Stimulated activated CD8-positive, alpha-beta memory T cell treated with anti-CD3 and anti-CD28 coated beads, Interleukin-15, amount 100 ng/mL, for 48 hours (primary cell): ENCODE measurements at places on chromosomes 12 and 14.

GRCh38 chr14:71526388-71526787, 405.8 kb upstream of the RGS6 start:
- no peak for DNase-seq

DNA sequence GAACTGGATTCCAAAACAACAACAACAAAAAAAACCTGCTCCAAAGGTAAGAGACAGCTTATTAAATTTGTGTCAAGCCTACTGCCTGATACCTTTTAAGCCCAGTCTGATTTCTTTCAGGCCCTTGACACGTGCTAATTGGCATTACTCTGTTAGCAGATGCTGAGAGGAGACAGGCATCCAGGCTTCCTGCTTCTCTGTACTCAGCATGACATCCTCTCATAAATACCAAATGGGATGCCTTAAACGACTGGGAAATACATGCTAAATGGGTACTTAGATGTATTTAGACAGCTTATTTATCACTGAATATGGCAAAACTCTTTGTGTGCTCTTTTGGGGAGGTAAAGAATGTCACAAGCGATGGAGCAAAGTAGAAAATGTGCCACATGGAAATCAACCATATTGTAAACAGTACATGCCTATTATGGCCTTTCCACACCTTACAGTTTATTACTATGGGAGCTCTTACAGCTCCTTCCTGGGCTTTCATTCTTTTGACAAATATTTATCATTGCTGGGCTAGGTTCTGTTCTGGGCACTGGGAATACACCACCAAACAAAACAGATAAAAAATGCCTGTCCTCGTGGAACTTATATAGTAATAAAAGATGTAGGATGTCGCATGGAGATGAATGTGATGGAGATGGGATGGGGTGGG, 11.5 kb upstream of the PCED1B start:
- DNase-seq = no peak

GRCh38 chr14:97046967-97047366, 249.8 kb downstream of the VRK1 start:
- no peak for DNase-seq

- DNase-seq = no peak
Observed at GRCh38 chr12:7608184-7608911, 57.4 kb downstream of the APOBEC1 start.

- DNase-seq = no peak
Observed at GRCh38 chr14:64507376-64508156, 3.0 kb downstream of the ZBTB1 start.

DNA sequence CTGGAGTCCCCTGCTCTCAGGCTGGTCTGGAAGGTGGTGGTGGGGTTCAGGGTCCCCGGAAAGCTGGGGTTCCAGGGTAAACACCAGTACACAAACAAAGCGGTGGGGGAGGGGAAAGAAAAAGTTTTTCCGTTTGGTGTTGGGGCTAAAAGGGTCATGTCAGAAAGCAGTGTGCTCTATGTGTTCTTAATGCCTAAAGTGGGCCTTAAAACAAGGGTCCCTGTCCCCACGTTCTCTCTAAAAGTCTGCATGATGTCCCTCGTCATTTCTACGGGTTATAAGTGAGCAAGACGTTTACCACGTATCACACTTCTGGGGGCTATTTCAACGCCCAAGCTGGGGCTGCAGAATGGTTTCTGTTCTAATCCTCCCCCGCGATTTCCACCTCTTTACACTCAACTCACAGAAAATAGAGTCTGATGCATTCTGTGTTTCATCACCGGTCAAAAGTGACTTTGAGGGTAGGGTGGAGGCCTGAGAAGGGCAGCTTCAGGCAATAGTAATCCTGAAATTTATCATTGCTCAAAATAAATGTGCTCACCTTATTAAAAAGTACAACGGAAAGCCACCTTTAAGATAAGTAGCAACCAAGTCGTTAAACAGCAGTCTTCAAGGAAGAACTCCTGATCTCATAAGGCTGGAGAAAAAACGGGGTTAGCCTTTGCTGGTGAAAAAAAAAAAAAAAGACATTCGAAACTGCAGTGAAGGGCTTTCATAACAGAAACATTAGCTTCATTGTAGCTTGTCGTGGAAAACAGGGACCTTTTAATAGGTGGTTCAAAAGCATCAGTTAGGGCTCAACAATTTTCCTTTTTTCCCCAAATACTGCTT, 63.9 kb upstream of the PTGR2 start:
- peak; percentile 49 for DNase-seq

DNA sequence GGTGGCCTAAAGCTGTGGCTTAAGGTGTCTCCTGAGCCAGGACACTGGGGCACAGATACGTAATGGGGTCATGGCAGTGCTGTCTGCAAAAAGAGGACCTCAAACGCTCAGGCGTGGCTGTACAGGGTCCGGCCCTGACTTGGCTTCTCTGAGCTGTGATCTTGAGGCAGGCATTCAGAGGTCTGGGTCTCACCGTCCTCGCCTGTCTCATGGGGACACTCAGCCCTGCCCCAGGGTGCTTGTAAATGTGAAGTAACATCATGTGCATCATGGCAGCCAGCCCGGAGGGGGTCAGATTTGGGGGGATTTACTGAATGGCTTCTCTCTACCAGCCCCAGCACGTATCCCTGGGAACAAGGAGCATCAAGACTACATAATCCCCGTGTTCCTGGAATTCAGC, 28.8 kb downstream of the DIO3 start:
- DNase-seq = no peak

GRCh38 chr12:111411185-111411764, 5.6 kb downstream of the SH2B3 start:
- DNase-seq = no peak

- DNase-seq = no peak
Observed at GRCh38 chr14:100804138-100804537, 21.8 kb upstream of the MEG3 start.

GRCh38 chr14:88310449-88310848, 12.6 kb downstream of the KCNK10 start:
- DNase-seq = no peak

DNA sequence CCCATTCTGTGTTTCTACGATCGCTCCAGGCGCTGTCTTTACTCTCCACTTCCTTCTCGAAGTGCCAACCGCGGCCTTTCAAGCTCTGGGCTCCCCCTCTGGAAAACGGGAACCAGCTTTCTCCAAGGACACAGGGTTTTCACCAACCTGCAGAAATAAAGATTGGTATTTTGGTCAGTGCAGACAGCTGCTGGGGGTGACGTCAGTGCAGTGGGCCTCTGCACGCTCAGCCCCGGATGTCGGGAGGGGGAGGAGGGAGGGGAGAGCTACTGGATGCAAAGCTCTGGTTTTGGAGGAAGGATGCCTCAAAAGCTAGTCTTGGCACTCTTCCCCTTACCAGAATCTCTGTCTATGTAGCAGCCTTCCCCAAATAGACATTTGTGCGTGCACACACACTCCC, 19.9 kb downstream of the HRK start:
- no peak for DNase-seq

DNA sequence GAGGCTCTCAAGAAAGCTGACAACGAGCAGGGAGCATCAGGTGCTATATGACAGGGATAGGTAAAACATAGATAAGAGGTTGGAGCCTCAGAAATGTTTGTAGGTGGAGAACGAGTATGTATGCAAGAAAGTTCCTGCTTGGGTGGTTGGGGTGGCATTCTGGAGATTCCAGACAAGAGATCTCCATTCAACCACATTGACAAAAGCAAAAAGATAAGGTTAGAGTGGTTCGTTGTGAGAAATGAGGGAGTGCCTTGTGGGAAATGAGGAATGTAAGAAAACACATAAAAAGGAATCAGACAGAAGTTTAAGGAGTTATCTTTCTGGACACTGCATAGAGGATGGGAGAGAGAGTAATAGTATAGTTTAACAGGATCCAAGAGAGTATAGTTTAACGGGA, 290.3 kb downstream of the DPF3 start:
- no peak for DNase-seq

DNA sequence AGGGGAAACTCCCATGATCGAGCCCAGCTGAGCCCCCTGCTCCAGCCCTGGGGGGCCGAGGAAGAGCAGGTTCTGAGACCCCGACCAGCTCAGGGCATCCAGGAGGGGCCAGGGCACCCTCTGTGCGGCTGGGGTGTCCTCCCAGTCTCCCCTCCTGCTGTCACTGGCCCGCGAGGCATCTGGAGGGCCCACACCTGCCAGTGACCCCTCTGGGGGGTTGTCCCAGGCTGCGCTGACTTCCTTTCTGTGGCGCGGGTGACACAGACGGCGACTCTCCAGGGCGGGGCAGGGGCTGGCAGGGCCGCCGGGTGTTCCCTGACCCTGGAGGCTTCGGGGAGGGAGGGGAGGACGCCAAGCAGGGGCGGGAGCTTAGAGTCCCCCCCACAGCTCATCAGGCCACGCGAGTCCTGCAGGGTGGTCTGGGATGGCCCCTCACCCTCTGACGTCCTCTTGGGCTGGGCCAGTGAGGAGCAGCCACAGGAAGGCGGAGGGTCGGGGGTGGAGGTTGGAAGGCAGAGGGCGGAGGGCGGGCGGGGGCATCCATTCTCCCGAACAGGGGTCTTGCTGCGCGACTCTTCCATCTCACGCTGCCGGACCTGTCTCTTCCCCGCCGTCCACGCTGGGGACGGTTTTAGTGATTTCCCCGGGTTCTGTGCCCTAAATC, 38.6 kb upstream of the FBRSL1 start:
- no peak for DNase-seq

GRCh38 chr12:7784701-7785100, 4.5 kb upstream of the NANOG start:
- DNase-seq = no peak

DNA sequence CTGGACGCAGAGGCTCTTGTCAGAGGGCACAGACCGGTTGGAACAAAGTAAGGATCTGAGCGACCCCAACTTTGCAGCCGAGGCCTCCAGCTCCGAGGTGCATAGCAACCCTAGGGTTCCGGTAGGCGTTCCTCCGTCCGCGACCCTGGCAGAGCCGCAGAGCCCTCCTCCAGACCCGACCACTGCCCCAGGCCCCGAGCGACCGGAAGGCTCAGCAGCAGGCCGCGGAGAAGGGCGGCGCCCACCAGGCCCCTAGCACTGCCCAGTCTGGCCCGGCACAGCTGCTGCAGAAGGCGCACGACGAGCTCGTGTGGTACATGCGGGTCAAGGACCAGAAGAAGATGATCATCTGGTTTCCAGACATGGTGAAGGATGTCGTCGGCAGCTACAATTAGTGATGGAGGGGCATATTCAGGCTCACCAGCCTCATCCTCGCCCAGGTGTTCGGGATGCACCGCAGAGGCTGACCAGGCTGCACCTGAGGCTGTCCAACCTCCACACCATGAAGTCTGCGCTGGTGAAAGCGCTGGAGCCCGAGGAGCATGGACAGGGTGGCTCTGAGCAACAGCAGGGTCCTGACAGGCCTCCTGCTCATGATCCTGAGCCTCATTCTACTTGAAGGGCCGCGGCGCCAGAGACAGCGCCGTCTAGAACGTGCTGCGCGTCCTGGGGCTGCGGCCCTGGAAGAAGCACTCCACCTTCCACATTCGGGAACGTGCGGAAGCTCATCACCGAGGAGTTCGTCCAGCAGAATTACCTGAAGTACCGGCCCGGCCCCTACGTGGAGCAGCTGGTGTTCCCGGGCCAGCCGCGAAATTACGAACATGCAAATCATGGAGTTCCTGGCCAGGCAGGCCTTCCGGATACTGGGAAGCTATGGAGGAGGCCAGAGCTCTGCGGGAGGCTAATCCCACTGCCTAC, 24.5 kb downstream of the CAPS2 start:
- no peak for DNase-seq

GRCh38 chr12:11026118-11026517, 3.7 kb upstream of the TAS2R19 start:
- DNase-seq = no peak
